ENCODE measurements at places on chromosomes 7 and 10. TPM values are rescaled to one million over a fixed set of nuclear protein-coding genes. Genes with fewer than 3 reads are reported as not detected.

The ANKRD2 gene
- total RNA-seq: 0.24 TPM

The PKD2L1 gene
- 0.50 TPM for total RNA-seq

The HMX2 gene
- 0.13 TPM for total RNA-seq

The GIMAP1 gene
- total RNA-seq: 1.6 TPM

The FAM131B gene
- 0.40 TPM for total RNA-seq

DNA sequence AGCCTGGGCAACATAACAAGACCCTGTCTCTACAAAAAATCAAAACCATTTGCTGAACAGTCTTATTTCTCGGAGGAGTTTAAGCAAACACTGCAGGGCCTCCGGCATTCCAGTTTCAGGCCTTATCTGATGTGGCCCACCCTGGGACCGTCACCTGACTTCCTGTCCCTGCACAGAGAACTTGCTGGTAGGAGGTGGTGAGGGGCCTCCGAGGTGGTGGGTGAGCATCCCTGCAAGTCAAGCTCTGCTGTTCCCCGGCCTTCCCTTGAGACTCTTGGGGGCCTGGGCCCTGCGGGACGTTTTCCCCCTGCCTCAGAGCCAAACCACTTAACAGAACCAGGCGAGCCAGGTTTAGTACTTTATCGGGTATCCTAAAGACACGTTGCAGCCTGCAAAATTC lies 44.5 kb upstream of the AP5Z1 start:
- DNase-seq: no peak

DNA sequence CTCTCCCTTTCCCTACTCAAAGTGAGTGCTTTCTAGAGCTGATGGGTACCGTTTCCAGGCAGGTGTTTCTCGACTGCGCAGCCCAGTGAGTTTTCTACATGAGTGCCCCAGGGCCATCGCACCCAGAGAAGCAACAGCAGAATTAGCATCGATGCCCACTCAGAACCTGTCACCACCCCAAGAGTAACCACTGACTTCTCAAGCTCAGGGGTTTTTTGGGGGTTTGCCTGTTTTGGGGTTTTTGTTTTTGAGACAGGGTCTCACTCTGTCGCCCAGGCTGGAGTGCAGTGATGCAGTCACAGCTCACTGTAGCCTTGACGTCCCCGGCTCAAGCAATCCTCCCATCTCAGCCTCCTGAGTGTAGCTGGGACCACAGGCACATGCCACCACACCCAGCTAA lies 25.7 kb downstream of the SNX8 start:
- DNase-seq: no peak

DNA sequence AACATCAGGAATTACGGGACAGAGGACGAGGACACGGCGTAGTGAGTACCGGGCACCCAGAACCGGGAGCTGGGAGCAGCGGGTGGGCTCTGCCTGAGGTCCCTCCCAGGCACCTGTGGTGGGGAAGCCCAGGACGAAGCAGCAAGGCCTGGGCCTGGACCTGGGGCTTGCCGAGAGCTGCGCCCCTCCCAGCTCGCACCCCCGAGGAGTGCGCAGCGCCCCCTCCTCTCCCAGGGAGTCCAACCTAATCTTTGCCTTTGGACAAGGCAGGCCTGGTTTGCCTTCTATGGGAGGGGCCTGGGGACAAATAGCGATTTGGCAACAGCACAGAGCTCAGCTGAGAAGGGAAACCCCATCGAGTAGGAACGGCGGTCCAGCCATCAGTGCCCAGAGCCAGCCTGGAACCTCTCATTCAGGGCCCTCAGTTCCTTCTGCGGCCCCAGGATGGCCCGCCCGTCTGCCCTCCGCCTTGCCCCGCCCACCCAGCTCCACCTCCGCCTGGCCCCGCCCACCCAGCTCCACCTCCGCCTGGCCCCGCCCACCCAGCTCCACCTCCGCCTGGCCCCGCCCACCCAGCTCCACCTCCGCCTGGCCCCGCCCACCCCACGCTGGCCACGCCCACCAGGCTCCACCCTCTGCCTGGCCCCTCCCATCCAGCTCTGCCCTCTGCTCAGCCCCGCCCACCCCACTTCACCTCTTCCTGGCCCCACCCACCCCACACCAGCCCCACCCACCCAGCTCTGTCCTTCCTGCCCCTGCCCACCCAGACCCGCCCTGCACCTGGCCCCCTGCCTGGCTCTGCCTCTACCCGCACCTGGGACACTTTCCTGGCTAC lies 32.5 kb upstream of the KNDC1 start:
- peak; percentile 29 for DNase-seq

- peak; percentile 47 for DNase-seq
Observed at GRCh38 chr7:55641273-55641691, 69.0 kb upstream of the VOPP1 start.

DNA sequence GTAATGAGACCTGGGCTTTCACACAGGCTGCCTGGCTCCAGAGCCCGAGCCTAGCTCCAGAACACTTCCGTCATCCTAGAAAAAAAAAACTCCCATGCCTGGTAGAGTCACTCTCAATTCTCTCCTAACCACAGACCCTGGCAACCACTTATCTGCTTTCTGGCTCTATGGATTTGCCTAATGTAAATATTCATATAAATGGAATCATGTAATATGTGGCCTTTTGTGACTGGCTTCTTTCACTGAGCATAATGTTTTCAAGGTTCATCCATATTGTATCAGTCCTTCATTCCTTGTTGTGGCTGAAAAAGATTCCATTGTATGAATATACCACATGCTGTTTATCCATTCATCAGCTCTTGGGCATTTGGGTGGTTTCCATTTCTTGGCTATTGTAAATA lies 167.7 kb upstream of the MKLN1 start:
- DNase-seq: no peak

GRCh38 chr7:123348690-123349089 lies 148.9 kb upstream of the SLC13A1 start:
- DNase-seq: no peak
